Thoracic aorta (tissue), 2 donors: ENCODE measurements at places on chromosomes 5 and 9. TPM values are rescaled to one million over a fixed set of nuclear protein-coding genes. Genes with fewer than 3 reads are reported as not detected.

- DNase-seq, result no peak
- no peak overlapping the region for H3K4me3 ChIP-seq
- H3K27ac ChIP-seq, result no peak overlapping the region
- H3K4me1 ChIP-seq, result peaks cover 12% of the 10 kb centered on the region
- H3K27me3 ChIP-seq, result no peaks in the 10 kb centered on the region
Measured at GRCh38 chr5:178111925-178112324, 1.4 kb upstream of the N4BP3 start.

CTSV gene
- not detected for total RNA-seq

DNA sequence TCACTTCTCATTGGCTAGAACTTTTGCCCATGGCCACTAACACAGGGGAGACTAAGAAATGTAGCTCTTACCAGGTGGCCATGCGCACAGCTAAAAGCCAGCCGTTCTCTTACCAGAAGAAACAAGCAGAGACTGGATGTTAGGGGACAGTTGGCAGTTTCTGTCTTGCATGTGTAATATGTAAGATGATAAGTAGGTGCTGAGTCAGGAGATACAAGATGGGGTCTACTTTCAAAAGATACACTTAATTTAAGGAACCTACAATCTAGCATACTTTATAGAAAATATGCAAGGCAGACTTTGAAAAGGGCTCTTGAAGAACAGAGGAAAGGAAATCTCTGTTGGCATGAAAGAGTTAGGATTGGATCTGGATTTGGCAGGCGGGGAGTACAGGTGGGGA is 244.5 kb downstream of the ZSWIM6 start:
- no peaks in the 10 kb centered on the region for H3K4me1 ChIP-seq
- no peaks in the 10 kb centered on the region for H3K36me3 ChIP-seq
- H3K27ac ChIP-seq, result no peak overlapping the region
- H3K27me3 ChIP-seq, result no peaks in the 10 kb centered on the region
- no peak for DNase-seq
- H3K4me3 ChIP-seq, result no peak overlapping the region

AIF1L gene
- 21.9 TPM for total RNA-seq

DNAI1 gene
- not detected for total RNA-seq

GRCh38 chr9:116644091-116644688 is 42.9 kb upstream of the TRIM32 start:
- no peaks in the 10 kb centered on the region for H3K4me1 ChIP-seq
- H3K27me3 ChIP-seq, result no peaks in the 10 kb centered on the region
- H3K27ac ChIP-seq, result no peak overlapping the region
- no peak overlapping the region for H3K4me3 ChIP-seq

FABP6 gene
- total RNA-seq, result not detected

DNA sequence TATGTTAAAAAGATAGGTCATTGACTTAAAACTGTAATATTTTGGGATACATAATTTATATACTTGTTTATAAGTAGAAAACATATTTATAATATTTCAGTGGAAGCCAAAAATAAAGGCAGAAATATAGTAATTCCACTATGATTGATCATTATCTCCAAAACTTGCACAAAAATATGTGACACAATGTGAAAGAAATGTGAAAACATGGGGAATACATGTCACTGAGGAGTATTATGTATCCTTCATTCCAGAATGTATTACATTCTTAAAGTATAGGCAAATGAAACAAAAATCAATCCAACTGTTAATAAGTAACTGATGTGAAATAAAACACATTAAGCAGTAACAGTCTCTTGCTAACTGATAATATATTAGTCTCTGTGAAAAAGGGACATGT is 236.7 kb downstream of the CDH18 start:
- DNase-seq, result no peak
- H3K36me3 ChIP-seq, result no peaks in the 10 kb centered on the region
- H3K27ac ChIP-seq, result no peak overlapping the region
- H3K4me3 ChIP-seq, result no peak overlapping the region

- H3K27ac ChIP-seq, result no peak overlapping the region
- peaks cover 39% of the 10 kb centered on the region for H3K36me3 ChIP-seq
- no peaks in the 10 kb centered on the region for H3K27me3 ChIP-seq
- no peak overlapping the region for H3K4me3 ChIP-seq
- no peak for DNase-seq
Measured at GRCh38 chr9:134424818-134425217, 98.6 kb downstream of the RXRA start.

PLAC8L1 gene
- total RNA-seq, result not detected

- H3K4me1 ChIP-seq, result no peaks in the 10 kb centered on the region
- no peak overlapping the region for H3K4me3 ChIP-seq
- no peak for DNase-seq
- no peaks in the 10 kb centered on the region for H3K27me3 ChIP-seq
- H3K36me3 ChIP-seq, result no peaks in the 10 kb centered on the region
Measured at GRCh38 chr5:127565586-127566270, 48.3 kb downstream of the PRRC1 start.

DMGDH gene
- total RNA-seq, result 0.95 TPM

SPARC gene
- 1,654 TPM for total RNA-seq

RGS7BP gene
- 31.1 TPM for total RNA-seq

TEX48 gene
- not detected for total RNA-seq

DNA sequence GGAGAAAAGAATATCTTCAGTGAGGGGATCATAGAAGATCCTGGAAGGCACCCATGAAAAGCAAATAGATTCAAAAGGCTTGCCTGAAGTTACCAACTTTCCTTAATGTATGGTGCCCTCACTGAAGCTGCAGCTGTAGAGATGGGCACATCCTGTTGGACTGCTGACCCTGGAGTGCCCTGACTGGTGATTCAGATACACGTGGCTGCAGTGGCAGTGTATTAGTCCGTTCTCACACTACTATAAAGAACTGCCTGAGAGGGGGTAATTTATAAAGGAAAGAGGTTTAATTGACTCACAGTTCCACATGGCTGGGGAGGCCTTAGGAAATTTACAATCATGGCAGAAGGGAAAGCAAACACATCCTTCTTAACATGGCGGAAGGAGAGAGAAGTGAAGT is 80.3 kb downstream of the OSMR start:
- DNase-seq, result no peak
- H3K27me3 ChIP-seq, result no peaks in the 10 kb centered on the region
- peaks cover 27% of the 10 kb centered on the region for H3K36me3 ChIP-seq
- H3K4me1 ChIP-seq, result peaks cover 32% of the 10 kb centered on the region
- H3K27ac ChIP-seq, result no peak overlapping the region
- no peak overlapping the region for H3K4me3 ChIP-seq

DNA sequence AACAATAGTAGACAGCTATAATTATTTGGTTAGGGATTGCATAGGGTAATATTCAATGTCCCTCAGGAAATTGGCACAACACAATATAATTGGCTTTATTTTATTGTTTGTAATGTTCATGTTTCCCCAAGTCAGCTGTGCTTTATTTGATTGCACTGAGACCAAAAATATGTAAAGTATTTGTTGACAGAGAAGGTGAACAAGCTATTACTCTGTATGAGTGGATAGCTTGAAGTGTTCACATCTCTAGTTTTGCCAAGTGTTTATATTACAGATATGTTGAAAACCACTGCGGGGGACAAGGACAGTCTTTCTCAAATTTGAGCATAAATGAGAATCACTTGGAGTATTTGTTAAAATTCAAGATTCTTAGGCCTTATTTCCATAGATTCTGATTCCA is 83.3 kb downstream of the RAB3C start:
- DNase-seq, result no peak
- no peaks in the 10 kb centered on the region for H3K27me3 ChIP-seq
- H3K27ac ChIP-seq, result no peak overlapping the region
- no peaks in the 10 kb centered on the region for H3K36me3 ChIP-seq
- no peaks in the 10 kb centered on the region for H3K4me1 ChIP-seq
- no peak overlapping the region for H3K4me3 ChIP-seq

GRCh38 chr5:168156170-168156569 is 135.3 kb upstream of the WWC1 start:
- no peaks in the 10 kb centered on the region for H3K4me1 ChIP-seq
- no peaks in the 10 kb centered on the region for H3K27me3 ChIP-seq

CDH12 gene
- not detected for total RNA-seq

GRCh38 chr9:100555471-100555870 is 22.4 kb upstream of the CAVIN4 start:
- no peak overlapping the region for H3K27ac ChIP-seq
- H3K4me1 ChIP-seq, result no peaks in the 10 kb centered on the region
- no peaks in the 10 kb centered on the region for H3K36me3 ChIP-seq
- DNase-seq, result no peak
- no peaks in the 10 kb centered on the region for H3K27me3 ChIP-seq
- no peak overlapping the region for H3K4me3 ChIP-seq

DNA sequence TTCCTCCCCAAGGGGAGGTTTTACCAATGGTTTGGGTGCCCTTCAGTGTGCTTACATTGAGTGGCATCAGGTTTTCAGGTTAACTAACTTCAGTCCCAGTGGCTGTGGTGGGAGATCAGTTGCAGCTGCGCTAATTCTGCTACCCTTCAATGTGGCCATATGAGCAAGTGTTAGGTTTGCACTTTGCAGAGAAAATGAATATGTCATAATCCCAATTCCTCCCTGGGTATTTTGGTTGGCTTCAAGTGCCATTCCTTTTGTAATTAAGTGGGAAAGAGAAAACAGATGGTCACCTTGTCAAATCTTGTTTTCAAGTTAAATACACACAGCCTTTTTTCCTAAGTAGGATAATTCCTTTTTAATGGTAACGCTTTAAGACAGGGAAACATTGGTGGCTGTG is 236.2 kb downstream of the TLE4 start:
- no peak overlapping the region for H3K27ac ChIP-seq
- H3K4me1 ChIP-seq, result peaks cover 6% of the 10 kb centered on the region
- H3K27me3 ChIP-seq, result no peaks in the 10 kb centered on the region
- H3K36me3 ChIP-seq, result no peaks in the 10 kb centered on the region

DNA sequence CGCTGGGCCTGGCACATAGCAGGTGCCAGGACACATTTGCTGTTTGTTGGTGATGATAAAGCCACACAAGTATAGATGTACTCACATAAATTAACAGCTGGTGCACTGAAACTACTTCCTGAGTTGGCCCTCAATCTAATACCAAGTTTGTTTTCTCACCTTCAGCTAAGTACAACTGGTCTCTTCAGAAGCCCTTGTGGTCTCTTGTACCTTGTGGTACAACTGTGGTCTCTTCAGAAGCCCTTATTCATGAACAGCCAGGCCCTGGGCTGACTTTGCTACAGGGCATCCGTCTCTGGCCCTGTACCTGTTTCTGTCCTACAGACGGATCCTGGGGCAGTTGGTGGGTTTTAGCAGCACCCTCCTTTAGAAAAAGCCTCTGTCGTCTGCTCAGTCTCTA is 81.5 kb downstream of the DAB2IP start:
- H3K27ac ChIP-seq, result no peak overlapping the region

GRCh38 chr5:44412286-44412685 is 23.1 kb upstream of the FGF10 start:
- H3K36me3 ChIP-seq, result no peaks in the 10 kb centered on the region
- no peak for DNase-seq
- H3K27me3 ChIP-seq, result no peaks in the 10 kb centered on the region
- no peak overlapping the region for H3K4me3 ChIP-seq
- H3K27ac ChIP-seq, result no peak overlapping the region

TNFSF15 gene
- 0.63 TPM for total RNA-seq

DNA sequence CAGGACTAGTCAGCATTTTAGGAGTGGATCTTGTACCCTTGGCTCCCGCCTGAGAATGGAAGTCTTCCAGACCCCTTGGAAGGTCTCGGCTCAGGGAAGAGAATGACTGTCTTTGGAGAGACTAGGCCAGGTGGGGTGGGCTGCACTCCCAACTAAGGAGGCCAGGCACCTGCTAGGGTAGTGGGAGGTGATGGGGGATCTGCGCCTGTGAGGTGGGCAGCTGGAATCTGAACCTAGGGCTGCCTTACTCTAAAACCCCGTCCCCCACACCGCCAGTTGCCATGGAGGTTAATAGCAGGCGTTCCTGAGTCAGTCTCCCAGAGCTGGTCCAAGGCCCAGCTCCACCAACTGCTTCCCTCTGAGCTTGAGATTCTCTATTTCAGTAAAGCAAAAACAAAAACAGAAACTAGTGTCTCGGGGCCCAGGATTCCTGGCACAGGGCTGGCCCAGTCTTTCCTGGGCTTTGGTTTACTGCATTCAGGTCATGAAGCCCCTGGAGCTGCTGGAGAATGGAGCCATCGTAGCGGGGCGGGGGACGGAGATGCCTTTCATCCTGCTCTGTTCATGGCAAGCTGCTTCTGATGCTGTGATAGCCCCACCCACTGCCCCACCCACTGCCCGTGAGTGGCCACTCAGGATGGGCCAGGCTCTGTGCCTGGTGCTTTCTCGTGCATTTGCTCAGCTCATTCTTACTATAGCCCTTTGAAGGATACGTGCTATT is 57.5 kb downstream of the DAB2IP start:
- peaks cover 21% of the 10 kb centered on the region for H3K4me1 ChIP-seq
- no peaks in the 10 kb centered on the region for H3K27me3 ChIP-seq
- H3K36me3 ChIP-seq, result no peaks in the 10 kb centered on the region
- no peak overlapping the region for H3K4me3 ChIP-seq
- DNase-seq, result no peak

DNA sequence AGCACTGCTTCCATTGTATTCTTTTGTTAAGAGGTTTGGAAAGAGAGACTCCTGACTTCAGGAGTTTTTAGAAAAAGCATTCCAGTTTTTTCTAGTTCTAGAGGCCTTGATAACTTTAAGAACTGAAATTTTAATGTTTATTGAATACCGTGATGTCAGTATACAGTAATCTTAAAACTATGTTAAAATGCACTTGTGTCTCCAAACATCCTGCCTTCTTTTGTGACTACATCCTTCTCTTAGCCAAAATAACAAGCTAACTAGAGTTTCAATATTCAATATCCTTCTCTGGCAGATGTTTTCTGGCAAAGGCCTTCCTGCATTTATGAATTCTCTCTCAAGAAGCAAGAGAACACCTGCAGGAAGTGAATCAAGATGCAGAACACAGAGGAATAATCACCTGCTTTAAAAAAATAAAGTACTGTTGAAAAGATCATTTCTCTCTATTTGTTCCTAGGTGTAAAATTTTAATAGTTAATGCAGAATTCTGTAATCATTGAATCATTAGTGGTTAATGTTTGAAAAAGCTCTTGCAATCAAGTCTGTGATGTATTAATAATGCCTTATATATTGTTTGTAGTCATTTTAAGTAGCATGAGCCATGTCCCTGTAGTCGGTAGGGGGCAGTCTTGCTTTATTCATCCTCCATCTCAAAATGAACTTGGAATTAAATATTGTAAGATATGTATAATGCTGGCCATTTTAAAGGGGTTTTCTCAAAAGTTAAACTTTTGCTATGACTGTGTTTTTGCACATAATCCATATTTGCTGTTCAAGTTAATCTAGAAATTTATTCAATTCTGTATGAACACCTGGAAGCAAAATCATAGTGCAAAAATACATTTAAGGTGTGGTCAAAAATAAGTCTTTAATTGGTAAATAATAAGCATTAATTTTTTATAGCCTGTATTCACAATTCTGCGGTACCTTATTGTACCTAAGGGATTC is 43.1 kb downstream of the NDFIP1 start:
- H3K27me3 ChIP-seq, result no peaks in the 10 kb centered on the region
- no peak for DNase-seq
- H3K4me1 ChIP-seq, result no peaks in the 10 kb centered on the region
- no peak overlapping the region for H3K27ac ChIP-seq

DNA sequence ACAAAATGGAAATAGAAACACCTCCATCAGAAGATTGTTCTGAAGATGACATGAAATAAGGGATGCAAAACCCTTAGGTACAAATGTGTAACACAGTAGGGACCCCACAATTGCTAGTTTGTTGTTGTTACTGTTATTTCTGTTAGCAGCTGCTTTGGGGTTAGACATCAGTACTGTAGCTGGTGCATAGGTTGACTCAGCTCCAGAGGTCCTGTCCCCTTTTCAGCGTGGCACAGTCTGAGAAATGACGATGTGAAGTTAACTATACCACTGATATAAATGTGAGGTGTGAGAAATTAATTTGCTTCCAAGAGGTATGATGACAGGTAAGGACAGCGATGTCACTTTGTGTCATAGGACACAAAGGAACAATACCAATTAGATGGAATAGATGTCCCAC is 384.6 kb upstream of the KLF4 start:
- H3K27ac ChIP-seq, result no peak overlapping the region
- no peak for DNase-seq
- H3K27me3 ChIP-seq, result no peaks in the 10 kb centered on the region
- H3K4me3 ChIP-seq, result no peak overlapping the region
- no peaks in the 10 kb centered on the region for H3K36me3 ChIP-seq
- no peaks in the 10 kb centered on the region for H3K4me1 ChIP-seq
